D721Med (cell line): ENCODE measurements at places on chromosomes 6 and 20.

GRCh38 chr6:65819152-65819551 lies 112.1 kb upstream of the EYS start:
- no peak for DNase-seq

DNA sequence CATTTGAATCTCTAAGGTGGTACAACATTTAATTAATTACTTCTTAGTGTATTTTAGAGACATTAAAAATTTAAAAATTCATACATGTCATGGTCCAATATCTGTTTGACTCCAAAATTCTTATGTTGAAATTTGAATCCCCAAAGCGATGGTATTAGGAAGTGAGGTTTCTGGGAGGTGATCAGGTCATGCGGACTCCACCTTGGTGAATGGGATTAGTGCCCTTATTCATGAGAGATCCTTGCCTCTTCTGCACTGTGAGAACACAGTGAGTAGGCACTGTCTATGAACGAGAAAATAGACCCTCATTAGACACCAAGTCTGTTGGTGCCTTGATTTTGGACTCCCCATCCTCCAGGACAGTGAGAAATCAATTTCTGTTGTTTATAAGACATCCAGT lies 254.7 kb downstream of the PTPRK start:
- no peak for DNase-seq

GRCh38 chr6:41055149-41055548 lies 2.1 kb downstream of the APOBEC2 start:
- no peak for DNase-seq

DNA sequence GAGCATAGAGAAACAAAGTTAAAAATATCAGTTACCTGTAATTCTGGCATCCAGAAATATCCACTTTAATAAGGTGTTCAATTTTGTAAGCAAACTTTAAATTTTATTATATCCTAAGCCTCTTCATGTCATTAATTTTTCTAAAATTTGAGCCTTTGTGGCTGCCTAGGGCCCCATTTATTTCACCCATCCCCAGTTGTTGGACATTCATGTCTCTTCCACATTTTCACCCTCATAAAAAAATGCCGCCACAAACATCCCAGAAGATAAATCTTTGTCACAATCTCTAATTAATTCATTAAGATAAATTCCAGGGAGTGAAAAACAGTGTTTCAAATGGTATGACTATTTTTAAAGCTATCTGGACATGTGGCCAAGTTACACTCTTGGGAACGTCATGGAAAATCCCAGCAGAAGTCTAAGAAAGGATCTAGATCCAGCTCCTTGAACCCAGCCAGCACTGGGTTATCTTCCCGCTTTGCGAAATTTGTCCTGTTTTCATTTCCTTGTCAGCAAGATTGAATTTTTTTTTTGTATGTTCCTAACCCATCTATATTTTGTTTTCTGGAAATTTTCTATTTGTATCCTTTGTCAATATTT lies 97.2 kb downstream of the TMEM242 start:
- no peak for DNase-seq

GRCh38 chr6:11392778-11393507 lies 144.6 kb upstream of the TMEM170B start:
- no peak for DNase-seq

DNA sequence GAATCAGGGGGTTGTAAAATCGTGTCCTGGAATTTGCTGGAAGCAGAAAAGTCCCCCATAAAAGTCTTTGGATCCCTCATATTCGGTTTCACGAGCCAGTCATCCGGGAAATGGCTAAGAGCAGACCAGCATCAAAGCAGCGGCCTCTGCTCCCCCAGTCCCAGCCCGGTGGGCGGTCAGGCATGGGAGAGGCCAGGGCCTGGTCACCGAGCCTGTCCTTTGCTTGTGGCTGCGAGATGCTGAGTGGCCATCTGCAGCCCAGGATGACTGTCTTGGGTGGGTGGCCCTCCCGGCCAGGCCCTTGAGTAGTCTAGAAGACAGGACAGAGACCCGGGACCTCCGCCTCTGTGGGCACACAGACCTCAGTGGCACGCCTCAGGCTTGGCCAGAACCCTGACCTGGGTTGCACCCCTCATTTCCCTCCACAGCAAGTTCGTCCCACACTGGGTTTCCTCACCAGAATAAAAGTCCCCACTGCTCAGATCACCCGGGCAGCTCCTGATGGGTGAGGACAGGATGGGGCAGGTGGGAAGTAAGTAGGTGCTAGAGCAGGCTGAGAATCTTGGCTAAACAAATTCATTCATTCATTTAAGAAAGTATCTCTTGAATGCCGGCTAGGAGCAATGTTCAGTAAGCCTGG lies 172.1 kb downstream of the BMP7 start:
- no peak for DNase-seq

- DNase-seq: no peak
Observed at GRCh38 chr6:104642871-104643270, 216.8 kb downstream of the HACE1 start.

- DNase-seq: no peak
Observed at GRCh38 chr20:22243067-22243466, 341.3 kb downstream of the FOXA2 start.

DNA sequence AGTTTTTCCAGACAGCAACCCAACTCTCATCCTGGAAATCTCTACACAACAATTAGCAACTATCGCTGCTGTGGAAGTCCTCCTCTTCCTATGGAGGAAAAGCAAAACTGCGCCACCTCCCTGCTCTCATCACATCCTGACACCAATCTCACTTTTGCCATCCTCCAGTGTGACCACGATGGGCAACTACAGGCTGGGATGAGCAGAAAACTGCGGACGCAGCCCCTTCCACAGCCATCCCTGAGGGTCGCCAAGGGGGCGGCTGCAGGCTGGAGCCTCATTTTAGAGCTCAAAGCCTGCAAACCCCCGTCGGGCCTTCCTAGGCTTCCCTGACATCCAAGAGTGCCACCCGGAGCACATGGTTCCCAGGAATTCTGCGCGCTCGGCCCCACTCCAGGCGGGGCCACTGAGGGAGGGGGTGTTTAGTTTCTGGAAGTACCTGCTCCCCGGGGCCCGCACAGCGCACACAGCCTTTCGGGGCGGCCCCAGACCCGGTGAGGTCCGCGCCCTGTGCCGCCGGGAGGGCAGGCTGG lies 1.2 kb downstream of the TCFL5 start:
- DNase-seq: no peak
